ENCODE measurements at places on chromosomes 5 and 9.
A peak's percentile ranks its signal among the peaks of the same experiment; 100 is the strongest.

DNA sequence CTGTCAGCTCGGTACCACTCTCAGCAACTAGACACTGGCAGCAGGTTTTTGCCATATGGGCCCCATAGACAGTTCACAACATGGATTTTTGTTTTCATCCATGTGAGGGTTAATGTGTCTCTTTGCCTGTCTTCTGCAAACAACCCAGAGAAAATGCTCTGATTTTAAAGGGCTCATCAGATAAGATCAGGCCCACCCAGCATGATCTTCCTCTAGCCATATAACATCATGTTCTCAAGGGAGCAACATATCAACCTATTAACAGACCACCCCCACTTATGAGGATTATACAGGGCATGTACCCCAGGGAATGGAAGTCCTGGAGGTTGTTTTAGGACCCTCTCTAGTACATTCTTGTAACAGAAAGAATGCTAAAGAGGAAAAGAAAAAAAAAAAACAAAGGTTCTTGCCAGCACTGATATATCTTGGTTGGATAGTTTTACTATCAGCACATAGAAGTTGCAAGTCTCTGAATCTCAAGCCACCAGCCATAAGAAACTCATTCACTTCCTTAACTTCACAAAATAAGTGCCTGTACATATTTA, 1015.1 kb downstream of the TLE4 start:
- H3K27me3 ChIP-seq, result no peaks in the 10 kb centered on the region
- no peak for DNase-seq
- no peaks in the 10 kb centered on the region for H3K4me1 ChIP-seq
- H3K4me3 ChIP-seq, result no peak overlapping the region
- no peaks in the 10 kb centered on the region for H3K36me3 ChIP-seq
- H3K27ac ChIP-seq, result no peak overlapping the region

- no peaks in the 10 kb centered on the region for H3K27me3 ChIP-seq
- DNase-seq, result no peak
- H3K4me1 ChIP-seq, result no peaks in the 10 kb centered on the region
- no peaks in the 10 kb centered on the region for H3K36me3 ChIP-seq
- H3K4me3 ChIP-seq, result no peak overlapping the region
These were observed 145.9 kb upstream of the GLRA1 start for GRCh38 chr5:152070591-152070990.

- no peaks in the 10 kb centered on the region for H3K4me1 ChIP-seq
- no peaks in the 10 kb centered on the region for H3K27me3 ChIP-seq
- no peak for DNase-seq
- H3K36me3 ChIP-seq, result no peaks in the 10 kb centered on the region
- no peak overlapping the region for H3K27ac ChIP-seq
- H3K4me3 ChIP-seq, result no peak overlapping the region
These were observed 464.4 kb upstream of the TUSC1 start for GRCh38 chr9:26142631-26143030.

DNA sequence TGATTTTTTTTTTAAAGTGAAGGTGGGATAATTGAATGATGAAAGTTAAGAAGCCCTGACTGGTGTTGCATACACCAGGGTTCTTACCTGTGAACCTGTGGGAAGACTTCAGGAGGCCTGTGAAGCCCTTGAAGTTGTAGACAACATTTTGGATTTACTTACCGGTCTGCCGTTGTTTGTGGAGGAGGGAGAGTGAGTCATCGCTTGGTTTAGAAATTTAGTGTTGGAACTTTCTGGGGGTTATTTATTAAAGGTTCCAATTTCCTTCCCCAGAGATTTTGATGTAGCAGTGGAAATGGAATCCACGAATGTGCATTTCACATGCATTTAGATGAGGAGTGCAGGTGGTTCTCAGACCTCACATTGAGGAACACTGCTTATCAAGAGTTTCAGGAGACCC, 49.6 kb downstream of the ARHGAP26 start:
- no peak for DNase-seq
- no peak overlapping the region for H3K27ac ChIP-seq
- H3K4me3 ChIP-seq, result no peak overlapping the region
- no peaks in the 10 kb centered on the region for H3K36me3 ChIP-seq
- H3K27me3 ChIP-seq, result no peaks in the 10 kb centered on the region
- no peaks in the 10 kb centered on the region for H3K4me1 ChIP-seq

- DNase-seq, result no peak
- no peak overlapping the region for H3K4me3 ChIP-seq
- H3K4me1 ChIP-seq, result no peaks in the 10 kb centered on the region
- H3K27me3 ChIP-seq, result no peaks in the 10 kb centered on the region
These were observed 26.4 kb upstream of the TMEM171 start for GRCh38 chr5:73093943-73094342.

DNA sequence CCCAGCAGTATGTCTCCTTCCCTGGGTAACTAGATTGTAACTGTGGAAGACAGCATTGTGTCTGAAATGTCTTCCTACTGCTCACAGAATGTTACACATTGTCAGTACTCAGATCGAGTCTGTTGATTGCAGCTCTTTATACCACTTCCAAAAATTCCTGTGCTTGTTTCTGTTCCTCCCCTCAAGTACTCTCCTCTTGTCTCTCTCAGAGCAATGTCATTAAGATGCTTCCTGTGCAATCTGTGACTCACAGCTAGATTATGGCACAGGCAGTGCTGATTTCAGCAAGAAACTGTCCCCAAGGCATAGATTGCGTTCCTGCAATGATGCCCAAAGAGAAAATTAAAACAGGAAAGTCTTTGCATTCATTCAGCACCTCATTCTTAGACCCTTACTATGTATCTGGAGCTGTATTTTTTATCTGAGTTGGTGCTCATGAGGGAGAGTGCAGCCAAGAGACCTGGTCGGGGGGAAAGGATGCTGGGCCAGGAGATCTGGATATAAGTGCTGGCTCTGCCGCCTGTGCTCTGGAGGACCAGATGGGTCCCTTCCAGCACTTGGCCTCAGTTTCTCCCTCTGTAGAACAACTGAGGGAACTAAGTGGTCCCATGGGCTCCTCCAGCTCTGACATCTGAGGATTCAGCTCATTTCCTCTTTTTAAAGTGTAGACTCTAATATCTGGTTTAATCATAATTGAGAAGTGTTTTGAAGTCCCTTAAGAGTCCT, 40.8 kb upstream of the GNPDA1 start:
- no peaks in the 10 kb centered on the region for H3K27me3 ChIP-seq
- H3K4me1 ChIP-seq, result no peaks in the 10 kb centered on the region
- no peak overlapping the region for H3K27ac ChIP-seq

DNA sequence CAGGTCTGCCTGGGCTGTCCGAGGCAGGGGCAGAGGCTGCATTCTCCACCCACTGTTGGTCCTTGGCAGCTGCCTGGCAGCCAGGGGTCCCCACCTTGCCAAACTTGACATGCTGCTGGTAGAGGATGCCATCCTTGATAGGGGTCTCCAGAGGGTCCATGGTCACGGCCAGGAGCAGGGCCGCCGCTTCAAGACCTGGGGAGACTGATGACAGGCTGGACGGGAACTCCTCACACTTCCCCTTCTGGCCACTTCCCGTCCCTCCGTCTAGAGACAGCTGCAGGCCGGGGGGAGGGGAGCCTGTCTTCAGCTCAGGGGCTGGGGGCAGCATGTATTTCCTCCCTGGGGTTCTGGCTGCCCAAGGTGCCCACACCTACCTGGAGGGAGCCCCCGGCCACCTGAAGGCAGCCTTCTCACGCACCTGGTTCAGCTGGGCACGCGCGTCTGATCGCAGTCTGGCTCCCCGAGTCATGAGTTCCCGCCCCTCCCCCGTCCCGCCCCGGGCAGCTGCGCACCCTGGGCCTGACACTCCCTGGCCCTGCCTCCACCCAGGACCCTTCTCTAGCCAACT, at the start of gene DOK3:
DOK3 (minus strand) TSS at position 446 of the 571 bp plus-strand sequence; CDS start at position 160, 286 bp downstream.
- no peak for DNase-seq
- H3K4me1 ChIP-seq, result no peaks in the 10 kb centered on the region
- no peaks in the 10 kb centered on the region for H3K27me3 ChIP-seq
- no peak within 1 kb of the TSS for H3K27ac ChIP-seq
- no peak within 1 kb of the TSS for H3K4me3 ChIP-seq
- H3K36me3 ChIP-seq, result peaks cover 42% of the 10 kb centered on the region

DNA sequence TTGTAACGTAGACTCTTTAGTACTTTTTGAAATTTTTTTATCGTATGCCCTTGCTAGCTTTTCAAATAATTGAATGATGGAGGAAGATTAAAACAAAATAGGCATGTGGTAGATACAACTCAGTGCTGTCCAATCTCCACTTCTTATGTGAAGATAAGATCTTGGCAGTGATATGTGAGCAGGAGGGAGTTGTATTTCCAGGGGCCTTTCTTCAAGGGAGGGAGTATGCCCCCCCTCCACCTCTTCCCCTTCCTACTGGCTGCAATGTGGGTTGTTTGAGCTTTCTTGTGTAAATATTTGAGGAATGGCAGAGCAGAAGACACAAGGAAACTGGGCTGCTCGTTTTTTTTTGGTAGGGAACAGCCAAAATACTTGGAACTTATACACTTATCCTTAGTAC, 374.9 kb downstream of the PSAT1 start:
- no peak overlapping the region for H3K4me3 ChIP-seq
- H3K36me3 ChIP-seq, result no peaks in the 10 kb centered on the region
- H3K4me1 ChIP-seq, result no peaks in the 10 kb centered on the region
- H3K27me3 ChIP-seq, result no peaks in the 10 kb centered on the region
- no peak overlapping the region for H3K27ac ChIP-seq

- no peak within 1 kb of the TSS for H3K4me3 ChIP-seq
- H3K4me1 ChIP-seq, result no peaks in the 10 kb centered on the region
- H3K36me3 ChIP-seq, result no peaks in the 10 kb centered on the region
- H3K27me3 ChIP-seq, result no peaks in the 10 kb centered on the region
- H3K27ac ChIP-seq, result peak within 1 kb of the TSS; percentile 18
These were observed at the start of gene ADAMTS13 for GRCh38 chr9:133421615-133422542. ADAMTS13 (plus strand) TSS chr9:133422367; CDS start chr9:133422444, 77 bp downstream.

- H3K27ac ChIP-seq, result no peak overlapping the region
- H3K4me3 ChIP-seq, result no peak overlapping the region
- no peaks in the 10 kb centered on the region for H3K27me3 ChIP-seq
These were observed 35.6 kb upstream of the ANXA1 start for GRCh38 chr9:73116031-73116430.

DNA sequence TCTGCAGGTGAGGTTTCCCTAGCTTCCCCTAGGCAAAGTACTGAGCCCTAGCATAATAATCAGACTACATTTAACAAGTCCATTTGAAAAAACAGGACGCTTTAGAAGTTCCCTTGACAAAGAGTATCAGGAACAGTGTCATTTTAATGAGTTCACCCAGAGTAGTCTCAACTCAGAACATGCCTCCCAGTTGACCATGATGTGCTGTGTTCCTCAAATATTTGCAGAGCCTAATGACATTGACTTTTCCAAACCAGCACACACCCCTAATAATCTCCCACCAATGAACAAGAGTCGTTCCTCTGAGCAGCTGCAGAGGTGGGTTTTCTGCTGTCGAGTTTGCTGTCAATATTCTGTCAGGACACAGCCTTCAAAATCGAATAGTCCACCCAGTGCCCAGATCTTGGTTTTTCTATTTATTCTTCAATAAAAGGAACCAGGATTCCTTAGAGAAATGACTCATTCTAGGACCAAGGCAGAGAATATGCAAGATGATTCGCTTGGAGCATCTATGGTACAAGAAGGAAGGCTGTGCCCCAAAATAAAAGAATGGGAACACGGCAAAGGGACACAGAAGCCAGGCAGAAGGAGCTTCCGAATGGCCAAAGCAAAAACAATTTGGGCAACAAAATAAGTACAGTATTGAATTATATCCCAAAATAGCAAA, 57.6 kb downstream of the OTULIN start:
- H3K4me3 ChIP-seq, result no peak overlapping the region
- peaks cover 6% of the 10 kb centered on the region for H3K36me3 ChIP-seq
- no peak overlapping the region for H3K27ac ChIP-seq
- H3K4me1 ChIP-seq, result peaks cover under 1% of the 10 kb centered on the region
- H3K27me3 ChIP-seq, result no peaks in the 10 kb centered on the region
- no peak for DNase-seq

GRCh38 chr5:90477073-90477472, 2.4 kb downstream of the POLR3G start:
- DNase-seq, result no peak
- H3K4me3 ChIP-seq, result no peak overlapping the region
- H3K36me3 ChIP-seq, result no peaks in the 10 kb centered on the region
- no peaks in the 10 kb centered on the region for H3K27me3 ChIP-seq
- H3K4me1 ChIP-seq, result peaks cover 9% of the 10 kb centered on the region
